ENCODE measurements at places on chromosomes 7 and 10. TPM values are rescaled to one million over a fixed set of nuclear protein-coding genes. Genes with fewer than 3 reads are reported as not detected.

Gene GRID2IP
- not detected for total RNA-seq

Gene MYPN
- total RNA-seq: under 0.01 TPM

Gene SORCS1
- not detected for total RNA-seq

Gene WDFY4
- total RNA-seq: not detected

Gene NSUN6
- total RNA-seq: 20.4 TPM

Gene TAC1
- not detected for total RNA-seq

Gene SPDYE8
- total RNA-seq: not detected

Gene NUDT13
- total RNA-seq: 5.1 TPM

Gene ANXA8
- total RNA-seq: 768 TPM

Gene OLAH
- not detected for total RNA-seq

Gene LRIT1
- not detected for total RNA-seq

Gene HEPACAM2
- total RNA-seq: not detected

Gene TRA2A
- total RNA-seq: 48.6 TPM

Gene AKR1C4
- not detected for total RNA-seq

Gene GRM3
- total RNA-seq: not detected

Gene ENO4
- not detected for total RNA-seq

Gene MICU1
- total RNA-seq: 31.2 TPM

Gene CDH23
- 31.4 TPM for total RNA-seq

Gene PLAU
- 2.7 TPM for total RNA-seq

Gene CALML5
- total RNA-seq: not detected

Gene SSC4D
- total RNA-seq: 6.3 TPM

Gene GCC1
- total RNA-seq: 20.8 TPM

Gene PAPOLB
- not detected for total RNA-seq

Gene TDRD1
- total RNA-seq: 0.39 TPM

Gene FKBP14
- 46.2 TPM for total RNA-seq

Gene CUZD1
- 0.39 TPM for total RNA-seq

Gene C10orf105
- total RNA-seq: not detected

Gene EPO
- 0.39 TPM for total RNA-seq

All from placental epithelial cell (primary cell).